ENCODE measurements at places on chromosomes 6 and 20. TPM values are rescaled to one million over a fixed set of nuclear protein-coding genes. Genes with fewer than 3 reads are reported as not detected.

VSX1 gene
- not detected for polyA plus RNA-seq

TLDC2 gene
- 0.12 TPM for polyA plus RNA-seq

CAGE1 gene
- polyA plus RNA-seq = 0.13 TPM

TBP gene
- polyA plus RNA-seq = 28.3 TPM

MOCS1 gene
- polyA plus RNA-seq = not detected

CRIP3 gene
- 64.6 TPM for polyA plus RNA-seq

C20orf202 gene
- polyA plus RNA-seq = 0.07 TPM

DZANK1 gene
- 2.8 TPM for polyA plus RNA-seq

PLEKHG1 gene
- 66.2 TPM for polyA plus RNA-seq

ADAM33 gene
- not detected for polyA plus RNA-seq

NRN1 gene
- polyA plus RNA-seq = 0.51 TPM

SMLR1 gene
- polyA plus RNA-seq = not detected
